ENCODE measurements at places on chromosomes 6 and 20. TPM values are rescaled to one million over a fixed set of nuclear protein-coding genes. Genes with fewer than 3 reads are reported as not detected.
A peak's percentile ranks its signal among the peaks of the same experiment; 100 is the strongest.

DNA sequence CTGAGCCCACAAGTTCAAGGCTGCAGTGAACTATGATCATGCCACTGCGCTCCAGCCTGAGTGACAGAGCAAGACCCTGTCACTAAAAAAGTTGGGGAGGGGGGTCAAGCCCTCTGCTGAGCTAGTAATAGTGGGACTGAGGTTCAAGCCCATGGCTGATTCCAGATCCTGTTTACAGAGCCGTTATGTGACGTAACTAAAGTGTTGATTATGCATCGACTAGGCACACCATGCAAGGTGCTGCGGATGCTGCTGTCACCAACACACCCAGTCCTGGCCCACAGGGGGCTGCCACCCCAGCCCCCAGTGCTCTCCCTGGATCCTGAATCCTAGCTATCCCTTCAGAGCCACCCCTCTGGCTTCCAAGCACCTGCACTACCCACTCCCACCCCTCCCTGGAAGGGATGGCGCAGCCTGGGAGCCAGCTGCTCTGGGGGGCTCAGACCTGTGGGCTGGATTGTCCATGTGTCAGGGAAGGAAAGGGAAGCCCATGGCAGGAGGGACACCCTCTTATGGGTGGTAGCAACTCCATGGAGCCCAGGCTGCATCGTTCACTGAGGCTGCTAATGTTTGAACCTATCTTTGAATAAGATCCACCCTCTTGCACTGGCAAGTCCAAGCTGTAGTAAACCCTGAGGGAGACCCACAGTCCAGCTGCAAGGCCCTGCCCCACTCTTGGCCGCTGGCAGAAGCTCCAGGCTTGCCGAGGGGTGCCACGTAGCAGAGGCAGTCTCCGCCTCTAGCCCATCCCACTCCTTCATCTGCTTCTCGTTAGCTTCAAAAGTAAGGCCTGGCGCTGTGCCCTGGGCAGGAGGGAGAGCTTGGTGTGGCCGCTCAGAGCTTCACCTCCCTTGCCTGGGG is 95.0 kb downstream of the SNX5 start:
- DNase-seq, result no peak

- DNase-seq, result no peak
These were observed 36.0 kb downstream of the REV3L start for GRCh38 chr6:111447051-111447450.

- no peak for DNase-seq
These were observed 47.3 kb upstream of the MARCKS start for GRCh38 chr6:113809826-113810225.

GRCh38 chr20:63964412-63964811 is 5.3 kb downstream of the ZNF512B start:
- DNase-seq, result no peak

GRCh38 chr20:881051-881782 is 34.9 kb downstream of the ANGPT4 start:
- no peak for DNase-seq

DNA sequence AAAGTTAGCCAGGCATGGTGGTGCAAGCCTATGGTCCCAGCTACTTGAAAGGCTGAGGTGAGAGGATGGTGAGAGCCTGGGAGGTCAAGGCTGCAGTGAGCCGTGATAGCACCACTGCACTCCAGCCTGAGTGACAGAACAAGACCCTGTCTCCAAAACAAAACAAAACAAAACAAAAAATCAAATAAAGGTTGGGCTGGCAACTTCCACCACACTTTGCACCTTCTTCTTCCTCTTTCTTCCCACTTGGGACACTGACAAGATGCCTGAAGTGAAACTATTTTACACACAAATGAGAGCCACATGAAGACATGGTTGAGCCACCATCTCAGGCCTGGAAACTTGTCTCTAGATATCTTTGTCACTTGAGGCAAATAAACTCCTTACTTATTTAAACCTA is 53.8 kb upstream of the CCDC28A start:
- DNase-seq, result no peak

- DNase-seq, result no peak
These were observed 326.7 kb upstream of the NOX3 start for GRCh38 chr6:155782320-155782731.

- peak; percentile 36 for DNase-seq
These were observed 156.8 kb downstream of the DNAH8 start for GRCh38 chr6:38871741-38872568.

GRCh38 chr6:169950558-169950957 is 199.1 kb downstream of the ERMARD start:
- DNase-seq, result no peak

DNA sequence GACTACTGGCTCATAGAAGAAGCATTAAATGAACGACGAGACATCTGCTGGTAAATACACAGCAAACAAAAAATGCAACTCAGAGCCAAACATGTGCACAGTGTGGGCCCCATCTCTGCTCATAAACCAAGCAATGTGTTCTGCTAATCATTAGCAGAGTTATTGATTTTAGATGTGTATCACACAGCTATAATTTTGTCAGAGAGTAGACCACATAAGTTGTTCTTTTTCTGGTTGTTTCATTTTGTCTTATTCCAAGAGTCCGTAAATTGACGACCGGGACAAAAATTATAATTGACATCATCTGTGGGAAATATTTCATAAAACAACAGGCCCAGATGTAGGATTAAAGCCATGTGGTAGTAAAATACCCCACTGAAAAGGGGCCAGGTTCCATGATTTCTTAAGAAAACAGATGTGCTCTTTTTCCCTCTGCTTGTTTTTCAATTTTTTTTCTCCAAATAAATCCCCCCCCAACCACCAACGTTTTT is 423.6 kb downstream of the HAO1 start:
- DNase-seq, result no peak

- peak; percentile 24 for DNase-seq
These were observed 15.5 kb downstream of the COL9A3 start for GRCh38 chr20:62832212-62832922.

GRCh38 chr6:84013931-84014330 is 19.6 kb upstream of the MRAP2 start:
- no peak for DNase-seq

DNA sequence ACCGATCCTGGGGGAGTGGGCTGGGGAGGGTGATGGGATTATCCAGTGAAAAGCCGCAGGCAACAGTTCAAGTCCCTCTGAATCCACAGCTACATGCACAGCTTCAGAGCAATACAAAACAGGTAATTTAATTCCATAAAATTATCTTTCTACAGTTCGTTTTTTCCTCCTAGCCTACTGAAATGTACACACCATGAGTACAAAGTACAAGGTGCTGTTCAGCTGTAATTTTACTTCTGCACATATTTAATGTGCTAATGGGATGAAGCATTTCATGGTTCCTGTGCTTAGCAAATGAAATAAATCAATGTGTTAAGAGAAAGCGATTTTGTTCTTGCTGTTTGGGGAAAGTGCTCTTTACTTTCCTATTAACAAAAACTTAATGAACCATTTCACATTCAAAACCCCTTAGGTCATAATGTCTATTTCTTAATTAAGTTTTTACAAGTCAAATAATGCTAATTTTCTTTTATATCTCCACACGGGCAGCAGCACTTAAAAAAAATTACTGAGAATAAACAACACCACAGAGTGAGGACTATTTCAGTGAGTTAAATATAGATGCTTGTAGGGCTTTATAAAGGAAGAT is 71.8 kb downstream of the INSM1 start:
- DNase-seq, result no peak

GRCh38 chr6:142313284-142313683 is 11.5 kb downstream of the ADGRG6 start:
- DNase-seq, result no peak

- DNase-seq, result no peak
These were observed 629.7 kb upstream of the IMPG1 start for GRCh38 chr6:76702187-76702586.

Gene ANKS1A
- total RNA-seq, result 9.6 TPM

Gene MEI4
- total RNA-seq, result not detected

Gene KCNK17
- not detected for total RNA-seq

Gene BMP5
- total RNA-seq, result not detected

Gene MSH5
- total RNA-seq, result 83.4 TPM

Gene CFB
- 0.21 TPM for total RNA-seq

Gene PPDPF
- 117 TPM for total RNA-seq

Gene CSTF1
- 60.9 TPM for total RNA-seq

Gene RAB23
- total RNA-seq, result 3.8 TPM

Gene SAMD10
- 34.9 TPM for total RNA-seq

Gene SEMG1
- total RNA-seq, result not detected

Measured in activated T-helper 1 cell treated with anti-CD3 and anti-CD28 coated beads, Interleukin-12 subunit alpha, Interleukin-12 subunit beta, Interleukin-2, Interleukin-4 antibody, amounts not matched to agents 30 ng/mL and 10 ng/mL and 1 ng/mL, durations not matched to agents 14 hours and 24 hours and 36 hours (primary cell).